ENCODE measurements at places on chromosomes 13 and 19. TPM values are rescaled to one million over a fixed set of nuclear protein-coding genes. Genes with fewer than 3 reads are reported as not detected.

Gene AP1M1
- polyA plus RNA-seq: 99.1 TPM

Gene KLK3
- polyA plus RNA-seq: not detected

Gene LRRC63
- polyA plus RNA-seq: not detected

Gene FUT1
- polyA plus RNA-seq: 0.09 TPM

Gene ZNF534
- polyA plus RNA-seq: not detected

Gene ZNF880
- polyA plus RNA-seq: 14.3 TPM

Gene ABCA7
- 3.3 TPM for polyA plus RNA-seq

Gene APOC4
- polyA plus RNA-seq: not detected

Gene ANKRD27
- polyA plus RNA-seq: 16.7 TPM

Gene ZNF14
- 1.0 TPM for polyA plus RNA-seq

Gene PDX1
- polyA plus RNA-seq: not detected

Gene EHD2
- 181 TPM for polyA plus RNA-seq

Gene CPT1C
- 56.1 TPM for polyA plus RNA-seq

Gene SOX21
- not detected for polyA plus RNA-seq

Gene SELENOV
- not detected for polyA plus RNA-seq

Gene TTC9B
- polyA plus RNA-seq: not detected

Gene S1PR5
- polyA plus RNA-seq: 0.55 TPM

Gene CRB3
- not detected for polyA plus RNA-seq

Gene PDE4A
- 5.9 TPM for polyA plus RNA-seq

Gene KCNN1
- 0.36 TPM for polyA plus RNA-seq

Gene KIR2DL4
- polyA plus RNA-seq: not detected

Gene PROZ
- not detected for polyA plus RNA-seq

Gene ONECUT3
- not detected for polyA plus RNA-seq

Gene PRSS57
- polyA plus RNA-seq: not detected

Gene ELANE
- 0.27 TPM for polyA plus RNA-seq

Gene DYRK1B
- polyA plus RNA-seq: 11.4 TPM

Gene ZIC2
- polyA plus RNA-seq: not detected

Gene SHFL
- polyA plus RNA-seq: 34.3 TPM

Gene CEBPA
- polyA plus RNA-seq: 0.04 TPM

Gene SYDE1
- polyA plus RNA-seq: 64.9 TPM
